ENCODE measurements at places on chromosomes 1 and 21.

GRCh38 chr1:1320666-1321448 is 3.6 kb downstream of the INTS11 start:
- DNase-seq, result no peak

DNA sequence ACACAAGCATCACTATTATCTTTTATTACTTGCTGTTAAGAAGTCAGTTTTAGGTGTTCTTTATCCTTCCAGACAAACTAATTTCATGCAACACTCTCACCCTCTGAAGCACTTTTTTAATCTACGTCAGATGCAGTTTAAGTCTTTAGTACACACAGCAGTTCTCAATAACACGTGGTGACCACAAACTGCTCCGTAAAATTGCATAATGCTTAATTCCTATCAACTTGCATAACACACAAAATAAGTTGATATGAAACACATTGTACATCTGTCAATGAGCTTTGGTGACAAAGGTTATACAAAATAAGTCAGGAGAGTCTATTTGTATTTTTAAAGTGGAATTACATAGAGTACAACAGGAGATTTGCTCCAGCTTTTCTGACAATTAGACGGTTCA is 140.9 kb upstream of the ETS2 start:
- no peak for DNase-seq

DNA sequence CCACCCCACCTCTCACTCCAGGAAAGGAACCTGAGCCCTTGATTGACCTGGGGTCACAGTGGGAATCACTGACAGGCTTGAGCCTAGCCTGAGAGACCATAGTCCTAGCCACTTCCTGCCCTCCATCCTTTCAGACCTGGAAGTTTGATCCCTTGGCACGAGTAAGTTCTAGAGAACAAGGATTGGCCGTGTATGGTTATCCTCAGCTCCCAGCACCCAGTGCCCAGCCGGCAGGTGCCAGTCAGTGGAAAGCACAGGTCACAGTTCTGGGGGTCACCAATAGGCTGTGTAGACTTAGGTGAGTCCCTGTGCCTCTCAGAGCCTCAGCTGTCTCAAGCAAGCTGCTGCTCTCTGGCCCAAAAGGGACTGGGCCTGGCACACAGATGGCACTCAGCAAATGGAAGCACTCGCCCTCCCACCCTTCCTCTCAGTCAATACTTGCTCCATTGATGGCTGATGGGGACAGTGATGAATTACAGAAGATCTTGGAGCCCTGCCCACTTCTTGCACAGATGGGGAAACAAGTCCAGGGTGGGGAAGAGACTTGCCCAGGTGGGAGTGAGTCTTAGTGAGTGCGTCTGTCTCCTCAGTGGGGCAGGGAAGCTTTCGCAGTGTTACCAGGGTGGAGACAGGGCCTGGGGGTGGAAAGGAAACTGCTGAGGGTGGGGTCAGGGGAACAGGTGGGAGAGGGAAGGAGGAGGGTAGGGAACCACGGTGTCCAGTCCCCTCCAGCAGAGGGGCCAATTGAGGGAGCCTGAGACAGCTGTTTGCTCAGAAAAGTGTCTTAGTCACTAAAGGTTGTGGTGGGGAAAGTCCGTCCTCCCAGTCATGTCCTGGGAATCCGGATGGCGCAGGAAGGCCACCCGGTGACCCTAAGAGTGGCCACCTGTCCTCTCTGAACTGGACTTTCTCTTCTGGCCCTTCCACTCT is 2.6 kb upstream of the KCNQ4 start:
- no peak for DNase-seq

DNA sequence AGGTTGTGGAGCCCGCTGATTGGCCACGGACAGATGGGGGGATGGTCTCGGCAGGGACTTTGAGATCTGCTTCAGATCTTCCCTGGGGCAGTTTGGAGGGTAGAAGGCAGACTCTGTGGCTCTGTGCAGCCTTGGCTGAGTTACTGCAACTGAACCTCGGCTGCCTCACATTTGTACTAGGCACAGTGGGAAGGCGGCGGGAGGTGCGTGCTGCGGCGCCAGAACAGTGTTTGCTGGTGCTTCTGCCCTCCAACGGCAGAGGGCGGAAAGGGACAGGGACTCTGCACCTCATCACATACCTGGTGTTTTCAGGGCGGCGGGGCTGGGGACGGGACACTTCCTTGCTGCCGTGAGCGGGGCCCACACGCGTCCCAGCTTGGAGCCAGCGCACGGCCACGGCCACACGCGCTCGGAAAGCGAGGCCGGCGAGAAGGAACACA is 26.2 kb downstream of the SLC66A1 start:
- no peak for DNase-seq

- DNase-seq, result no peak
Measured at GRCh38 chr1:216416488-216416887, 6.8 kb downstream of the USH2A start.

DNA sequence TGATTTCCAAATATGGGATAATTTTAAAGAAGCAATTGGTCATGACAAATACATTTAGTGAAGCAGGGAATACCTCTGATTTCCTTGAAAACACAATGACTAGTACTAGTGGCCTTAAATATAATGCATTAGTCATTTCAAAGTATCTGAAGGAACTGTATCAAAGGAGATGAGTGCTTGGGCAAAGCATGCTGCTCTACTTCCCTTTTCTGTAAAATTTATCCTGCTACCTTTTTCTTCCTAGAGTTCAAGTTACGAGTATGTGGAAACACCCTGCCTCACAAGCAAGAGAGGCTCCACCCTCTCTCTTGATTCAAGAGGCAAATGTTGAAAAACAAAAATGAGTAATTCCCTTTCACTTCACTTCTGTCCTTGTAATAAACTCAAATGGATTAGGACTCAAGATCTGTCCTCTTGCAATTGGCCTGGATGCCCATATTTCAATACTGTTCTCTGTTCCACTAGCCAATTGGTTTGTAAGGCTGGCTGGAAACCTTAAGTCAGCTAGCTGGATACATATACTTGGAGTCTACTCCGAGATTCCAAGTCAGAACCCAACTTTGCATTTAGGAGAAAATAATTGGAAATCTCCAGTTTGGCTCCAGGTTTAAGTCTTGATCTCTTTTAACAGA is 92.5 kb downstream of the CDC42BPA start:
- DNase-seq, result no peak

- DNase-seq, result no peak
Measured at GRCh38 chr21:46113497-46114176, 15.7 kb downstream of the COL6A2 start.

DNA sequence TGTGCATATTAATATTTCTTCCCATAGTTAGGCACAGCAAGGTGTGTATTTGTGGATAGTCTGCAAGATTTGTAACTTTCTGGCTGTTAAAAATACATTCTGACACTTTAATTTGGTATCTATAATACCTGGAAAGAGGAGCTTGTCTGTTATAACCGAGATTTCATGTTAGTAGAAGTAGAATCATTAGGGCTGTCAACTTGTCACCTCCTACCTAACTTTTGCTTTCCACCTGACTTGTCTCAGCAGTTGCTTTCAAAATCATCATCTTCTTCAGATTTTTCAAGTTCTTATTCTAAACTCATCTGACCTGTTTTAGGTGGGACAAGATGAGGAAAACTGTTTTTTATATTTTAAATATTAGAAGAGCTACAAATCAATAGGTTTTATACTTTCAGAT is 11.0 kb downstream of the RWDD3 start:
- DNase-seq, result no peak

- DNase-seq, result peak; percentile 18
Measured at GRCh38 chr1:218165701-218166114, 119.4 kb upstream of the RRP15 start.

DNA sequence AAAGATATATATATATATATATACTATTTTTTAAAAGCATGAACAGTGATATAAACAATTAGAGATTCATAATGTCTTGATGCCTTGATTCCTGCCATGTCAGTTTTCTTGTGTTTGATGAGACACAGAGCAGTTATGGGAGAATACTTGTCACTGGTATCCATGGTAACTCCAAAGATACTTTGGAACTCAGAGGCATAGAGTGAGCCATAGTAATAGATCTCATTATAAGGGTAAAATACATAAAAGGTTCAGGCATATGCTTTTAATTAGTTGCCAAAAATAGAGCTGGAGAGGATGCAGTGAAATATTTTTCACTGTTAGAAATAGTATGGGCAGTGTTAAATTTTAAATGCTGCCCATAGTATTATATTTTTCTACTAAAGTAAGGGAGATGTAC is 134.1 kb downstream of the SYT14 start:
- no peak for DNase-seq

DNA sequence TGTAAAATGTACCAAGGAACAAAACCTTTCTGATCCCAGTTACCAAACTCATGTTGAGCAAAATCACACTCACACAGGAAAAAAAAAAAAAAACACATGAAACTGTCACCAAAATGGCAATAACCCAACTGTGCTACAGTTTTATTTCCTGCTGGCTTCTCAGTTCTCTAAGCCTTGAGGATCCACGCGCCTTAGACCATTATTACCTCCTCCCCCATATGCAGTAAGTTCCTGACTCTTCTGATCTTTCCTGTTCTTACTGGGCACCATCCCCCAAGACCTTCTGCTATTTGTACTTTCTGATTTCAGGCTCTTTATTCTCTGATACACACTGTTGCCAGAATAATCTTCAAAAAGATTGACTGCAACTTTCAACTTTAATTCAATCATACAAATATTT is 79.6 kb downstream of the SLC45A1 start:
- DNase-seq, result no peak

DNA sequence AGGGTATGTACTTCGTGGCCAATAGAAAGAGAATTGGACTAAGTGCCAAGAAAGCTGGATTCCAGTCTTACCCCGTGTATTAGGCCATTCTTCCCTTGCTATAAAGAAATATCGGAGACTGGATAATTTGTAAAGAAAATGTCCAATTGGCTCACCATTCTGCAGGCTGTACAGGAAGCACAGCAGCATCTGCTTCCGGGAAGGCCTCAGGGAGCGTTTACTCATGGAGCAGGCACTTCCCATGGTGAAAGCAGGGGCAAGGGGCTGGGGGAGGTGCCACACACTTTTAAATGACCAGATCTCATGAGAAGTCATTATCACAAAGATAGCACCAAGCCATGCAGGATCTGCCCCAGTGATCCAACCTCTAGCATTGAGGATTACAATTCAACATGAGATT is 7.8 kb upstream of the AMIGO1 start:
- no peak for DNase-seq

DNA sequence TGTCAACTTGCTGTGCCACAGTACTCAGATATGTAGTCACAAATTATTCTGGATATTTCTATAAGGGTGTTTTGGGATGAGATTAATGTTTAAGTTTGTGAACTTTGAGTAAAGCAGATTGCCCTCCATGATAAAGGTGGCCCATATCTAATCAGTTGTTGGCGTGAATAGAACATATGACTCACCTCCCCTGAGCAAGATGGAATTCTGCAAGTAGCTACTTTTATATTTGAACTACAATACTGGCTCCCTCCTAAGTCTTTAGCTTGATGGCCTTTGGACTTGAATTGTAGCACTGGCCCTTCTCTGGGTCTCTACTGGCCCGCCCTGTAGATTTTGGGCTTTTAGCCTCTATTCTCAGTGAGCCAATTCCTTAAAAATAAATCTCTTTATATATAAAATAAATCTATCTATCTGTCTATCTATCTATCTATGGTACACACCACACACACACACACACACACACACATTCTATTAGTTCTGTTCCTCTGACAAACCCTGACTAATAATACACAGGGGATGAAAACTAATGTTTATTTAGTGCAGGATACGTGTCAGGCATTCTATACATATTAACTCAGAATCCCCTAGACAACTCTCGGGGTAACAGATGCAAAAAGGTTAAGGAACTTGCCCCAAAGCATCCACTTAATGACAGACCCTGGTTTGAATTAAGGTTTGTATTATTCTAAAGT is 37.9 kb upstream of the PDC start:
- no peak for DNase-seq

DNA sequence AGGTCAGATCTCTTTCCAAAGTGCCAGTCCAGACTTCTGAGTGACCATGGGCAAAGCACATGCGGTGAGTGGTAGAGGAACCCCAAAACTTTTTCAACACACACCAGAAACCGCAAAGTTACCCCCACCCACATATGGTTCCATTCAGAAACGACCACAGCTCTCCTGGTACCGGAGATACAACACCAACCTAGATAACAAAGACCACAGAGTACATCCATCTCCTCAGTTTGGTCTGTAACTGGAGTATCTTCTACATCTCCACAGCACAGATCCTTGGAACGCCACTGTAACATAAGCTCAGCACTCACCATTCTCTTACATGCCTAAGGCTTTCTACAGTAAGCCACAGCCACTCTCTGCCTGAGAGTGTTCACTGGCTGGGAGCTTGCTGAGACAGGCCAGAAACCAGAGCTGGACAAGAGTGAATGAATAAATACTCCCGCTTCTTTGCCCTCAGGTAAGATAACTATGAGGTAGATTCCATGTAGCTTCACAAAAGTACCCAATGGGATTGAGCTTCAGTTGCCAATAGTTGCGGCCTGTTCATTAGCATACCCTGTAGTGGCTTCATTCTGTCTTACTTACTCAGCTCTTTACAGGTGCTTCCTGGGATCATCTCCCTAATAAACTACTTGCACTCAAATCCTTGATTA is 81.8 kb downstream of the SMYD3 start:
- no peak for DNase-seq

- no peak for DNase-seq
Measured at GRCh38 chr1:180567654-180568053, 8.9 kb downstream of the OVAAL start.

- DNase-seq, result no peak
Measured at GRCh38 chr1:202798260-202798659, 10.0 kb downstream of the KDM5B start.

DNA sequence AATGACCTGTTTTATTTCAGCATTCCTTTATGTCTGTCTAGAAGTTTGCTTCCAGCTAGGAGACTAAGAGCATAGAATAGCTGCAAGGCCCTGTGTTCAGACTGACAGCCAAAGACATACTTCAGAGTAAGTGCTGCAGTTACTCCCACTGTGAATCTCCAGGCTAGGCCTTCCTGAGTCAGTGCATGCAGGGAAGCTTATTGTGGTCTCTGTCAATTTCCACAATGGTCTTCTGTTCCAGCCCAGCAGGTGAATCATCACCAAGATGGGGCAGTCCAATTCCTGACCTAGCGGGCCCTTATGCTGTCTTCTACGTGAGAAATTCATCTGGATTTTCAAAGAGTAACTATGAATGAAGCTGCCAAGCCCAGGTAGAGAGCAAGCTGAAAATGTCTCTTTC is 146.3 kb upstream of the C8B start:
- DNase-seq, result no peak

All from DMS79 treated with DMSO at 0.1 percent for 48 hours (cell line).